Stimulated activated CD8-positive, alpha-beta memory T cell treated with anti-CD3 and anti-CD28 coated beads, Interleukin-15, amount 100 ng/mL, for 4 hours (primary cell): ENCODE measurements at places on chromosomes 5 and 9.

DNA sequence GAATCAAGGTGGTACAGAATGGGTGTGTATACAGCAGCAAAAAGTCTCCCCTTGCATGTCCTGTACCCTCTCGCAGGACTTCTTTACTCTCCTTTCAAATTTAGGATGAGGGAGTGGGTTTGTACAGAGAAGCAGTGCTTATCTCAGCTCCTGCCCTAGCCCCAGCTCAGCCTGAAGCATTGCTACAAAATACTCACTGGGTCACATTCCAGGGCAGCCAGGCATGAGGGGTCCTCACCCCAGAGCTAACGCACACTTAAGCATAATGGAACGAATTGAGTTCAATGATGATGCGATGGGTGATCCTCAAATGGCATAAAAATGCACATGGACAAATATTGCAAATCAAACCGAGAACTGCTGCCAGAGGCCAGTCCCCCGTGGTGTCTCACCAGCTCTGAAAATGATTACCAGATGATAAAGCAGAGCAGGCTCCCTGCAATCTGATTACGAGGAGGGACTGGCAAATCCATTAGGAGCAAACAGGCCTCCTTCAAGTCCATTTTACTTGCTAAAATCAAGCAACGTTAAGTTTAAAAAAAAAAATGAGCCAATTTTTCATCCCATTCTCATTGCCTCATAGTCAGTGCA is 231.6 kb upstream of the TAS2R1 start:
- DNase-seq, result no peak

GRCh38 chr5:34716986-34717385 is 60.9 kb downstream of the RAI14 start:
- DNase-seq, result no peak

DNA sequence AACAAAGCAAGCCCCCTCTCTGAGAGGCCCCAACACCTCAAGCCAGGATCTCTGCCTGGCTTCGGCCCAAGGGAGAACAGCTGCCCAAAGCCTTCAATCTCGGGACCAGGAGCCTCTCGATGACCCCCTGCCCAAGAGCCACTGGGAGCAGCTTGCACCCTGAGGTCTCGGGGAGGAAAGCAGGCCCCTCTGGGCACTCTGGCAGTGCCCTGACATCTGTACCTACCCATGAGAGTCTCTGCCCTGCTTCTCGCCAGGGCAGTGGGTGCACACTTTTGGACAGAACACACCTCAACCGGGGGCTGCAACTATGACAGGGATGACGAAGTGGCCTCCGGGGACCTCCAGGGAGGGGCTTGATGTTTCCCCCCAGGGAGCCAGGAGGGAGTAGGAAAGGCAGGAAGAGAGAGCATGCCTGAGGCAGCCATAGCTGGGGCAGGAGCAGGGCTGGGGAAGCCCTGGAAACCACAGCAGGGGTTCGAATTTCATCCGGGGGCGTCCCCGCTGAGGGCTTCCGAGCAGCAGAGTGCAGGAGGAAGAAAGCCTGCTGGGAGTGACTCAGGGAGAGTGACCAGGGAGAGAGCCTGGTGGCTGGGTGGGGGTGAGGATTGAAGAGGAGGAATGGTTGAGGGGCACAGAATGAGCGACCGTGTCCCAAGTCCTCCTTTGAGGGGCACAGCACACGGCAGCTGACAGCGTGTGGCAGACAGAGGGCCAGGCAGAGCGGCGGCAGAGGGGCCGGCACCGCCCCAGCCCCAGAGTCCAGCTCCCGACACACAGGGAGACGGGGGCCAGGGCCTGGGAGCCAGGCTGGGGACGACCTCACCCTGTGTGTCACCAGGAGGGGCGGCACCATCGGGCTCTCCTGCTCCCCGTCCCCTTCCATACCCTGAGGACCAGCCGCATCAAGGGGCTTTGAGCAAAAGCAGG is 1.8 kb downstream of the LPCAT1 start:
- DNase-seq, result no peak

DNA sequence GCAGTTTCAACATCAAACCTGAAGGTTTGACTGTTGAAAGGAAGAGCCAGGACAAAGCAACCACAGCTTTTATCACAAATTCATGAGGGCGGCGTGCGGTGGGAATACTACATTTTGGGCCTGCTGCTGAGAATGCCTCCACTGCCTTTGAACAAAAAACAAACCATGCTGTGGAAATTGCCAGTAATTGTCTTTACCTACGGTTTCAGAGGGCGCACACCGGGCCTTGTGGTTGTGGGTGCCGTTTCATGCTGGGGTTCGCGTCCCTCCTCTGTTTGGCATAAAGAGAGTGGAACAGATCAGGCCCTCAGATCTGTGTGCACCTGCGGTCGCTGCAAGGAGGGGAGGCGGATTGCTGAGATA is 27.6 kb upstream of the TCF7 start:
- DNase-seq, result peak; percentile 80

- peak; percentile 57 for DNase-seq
Observed at GRCh38 chr5:119355685-119356611, at the start of gene TNFAIP8. Gene TNFAIP8 (plus strand): TSS chr5:119356019. CDS start chr5:119356091, 72 bp downstream.

- no peak for DNase-seq
Observed at GRCh38 chr5:169248550-169248949, 52.4 kb downstream of the SLIT3 start.

- DNase-seq, result no peak
Observed at GRCh38 chr9:99515093-99515492, 293.0 kb downstream of the SEC61B start.

DNA sequence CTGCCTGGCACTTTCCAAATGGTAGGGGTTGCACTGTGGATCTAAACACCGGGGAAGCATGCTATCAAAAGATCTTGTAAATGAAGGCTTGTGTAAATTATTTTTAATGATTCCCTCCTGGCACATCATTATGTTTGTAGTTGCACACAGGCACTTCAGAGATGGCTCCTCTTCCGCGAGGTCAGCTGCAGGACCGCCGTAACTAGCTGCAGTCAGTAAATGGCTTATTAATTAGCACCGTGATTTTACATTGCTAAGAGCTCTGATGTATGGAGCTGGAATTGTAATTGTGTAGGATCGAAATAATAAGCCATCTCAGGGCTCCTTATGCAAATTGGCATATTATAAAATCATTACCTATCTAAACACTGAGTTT is 397.6 kb upstream of the IRX1 start:
- DNase-seq, result no peak

DNA sequence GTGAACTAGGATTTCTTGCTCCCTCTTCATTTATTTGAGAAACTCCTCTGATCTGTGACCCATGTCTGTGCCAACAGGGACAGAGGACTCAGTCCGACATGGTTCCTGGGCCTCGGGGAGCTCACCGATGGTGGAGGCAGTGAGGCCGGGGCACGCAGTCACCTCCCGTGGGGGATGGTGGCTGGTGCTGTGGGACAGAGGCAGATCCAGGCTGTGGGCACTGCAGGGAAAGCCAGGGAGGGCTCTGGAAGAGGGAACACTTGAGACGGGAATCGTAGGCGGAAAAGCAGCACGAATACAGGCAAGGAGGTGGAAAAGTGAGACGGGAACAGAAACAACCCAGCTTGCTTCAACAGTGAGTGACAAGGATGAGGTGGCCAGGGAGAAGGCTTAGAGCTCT is 127.8 kb downstream of the GABBR2 start:
- no peak for DNase-seq

DNA sequence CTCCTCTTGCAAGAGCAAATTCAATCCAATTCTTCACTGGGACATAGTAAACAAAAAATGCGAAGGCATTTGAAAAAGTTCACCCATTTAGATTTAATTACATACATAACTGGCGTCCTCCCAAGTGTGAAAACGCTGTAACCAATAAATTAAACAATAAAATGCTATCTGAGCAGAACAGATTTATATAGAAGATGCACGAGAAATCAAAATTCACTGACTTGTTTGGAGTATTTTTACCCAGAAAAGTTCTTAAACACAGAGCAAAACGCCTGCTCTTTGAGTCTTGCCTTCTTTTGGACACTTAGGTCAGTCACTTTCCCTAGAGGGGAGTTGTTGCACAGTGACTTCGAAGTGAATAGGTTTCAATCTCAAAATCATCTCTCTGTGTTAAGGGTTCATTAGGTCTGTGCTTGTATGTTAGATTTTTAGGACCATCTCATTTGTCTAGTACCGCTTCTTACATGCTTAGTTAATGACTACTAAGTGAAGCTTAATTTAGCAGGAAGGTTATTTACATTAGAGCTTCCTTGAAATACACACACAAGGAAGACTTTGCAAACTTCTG is 1.9 kb downstream of the ALDH1A1 start:
- DNase-seq, result no peak

GRCh38 chr5:68126886-68127285 is 88.7 kb upstream of the PIK3R1 start:
- DNase-seq, result no peak

DNA sequence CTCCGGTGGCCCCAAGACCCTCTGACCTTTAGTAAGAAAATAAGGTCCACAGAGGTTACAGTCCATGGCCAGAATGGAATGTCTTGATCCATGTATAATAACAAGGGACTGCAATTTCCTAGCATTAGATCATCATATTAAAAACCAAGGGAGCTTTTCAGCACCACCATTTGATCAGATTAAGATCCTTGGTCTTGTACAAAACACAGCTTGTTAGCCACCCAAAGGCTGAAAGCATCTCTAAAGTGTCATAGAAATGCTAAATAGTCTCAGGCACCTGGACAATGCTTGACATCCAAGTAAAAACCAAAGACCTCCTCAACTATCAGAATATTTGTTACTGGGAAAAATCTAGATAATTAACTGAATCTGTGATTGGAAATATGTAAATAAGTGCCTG is 50.3 kb upstream of the VPS13A start:
- DNase-seq, result no peak

GRCh38 chr5:168299372-168299771 is 7.9 kb downstream of the WWC1 start:
- no peak for DNase-seq

DNA sequence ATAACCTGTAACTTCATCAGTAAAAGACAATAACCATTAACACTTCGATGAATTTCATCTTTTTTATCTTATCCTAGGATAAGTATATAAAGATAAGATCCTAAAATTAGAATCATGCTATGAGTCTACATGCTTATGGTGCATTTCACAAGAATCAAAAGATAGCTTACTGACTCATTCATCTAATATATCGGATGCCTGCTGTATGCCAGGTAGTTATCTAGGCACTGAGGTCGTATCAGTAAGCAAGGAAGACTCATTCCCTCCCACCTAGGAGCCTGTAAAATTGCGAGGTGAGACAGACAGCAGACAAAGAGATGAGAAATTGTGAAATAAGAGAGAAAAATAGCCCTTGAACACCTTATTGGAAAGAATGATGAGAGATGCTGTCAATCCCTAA is 240.6 kb upstream of the ADAMTSL1 start:
- DNase-seq, result no peak

DNA sequence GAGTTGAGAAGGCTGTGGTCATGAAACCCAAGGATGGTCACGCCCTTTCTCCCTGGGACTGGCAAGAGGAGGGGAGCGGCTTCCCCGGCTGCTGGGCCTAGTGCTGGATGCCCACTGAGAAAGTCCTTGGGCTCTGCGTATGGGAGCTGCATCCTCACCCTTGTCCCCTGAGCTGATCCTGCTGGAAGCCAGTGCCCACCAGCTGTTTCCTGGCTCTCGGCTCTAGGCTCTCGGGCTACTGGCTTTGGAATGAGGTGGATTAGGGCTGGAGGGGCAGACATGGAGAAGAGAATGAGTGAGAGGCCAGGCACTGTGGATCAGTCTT is 149.3 kb upstream of the PPP1R26 start:
- DNase-seq, result no peak

DNA sequence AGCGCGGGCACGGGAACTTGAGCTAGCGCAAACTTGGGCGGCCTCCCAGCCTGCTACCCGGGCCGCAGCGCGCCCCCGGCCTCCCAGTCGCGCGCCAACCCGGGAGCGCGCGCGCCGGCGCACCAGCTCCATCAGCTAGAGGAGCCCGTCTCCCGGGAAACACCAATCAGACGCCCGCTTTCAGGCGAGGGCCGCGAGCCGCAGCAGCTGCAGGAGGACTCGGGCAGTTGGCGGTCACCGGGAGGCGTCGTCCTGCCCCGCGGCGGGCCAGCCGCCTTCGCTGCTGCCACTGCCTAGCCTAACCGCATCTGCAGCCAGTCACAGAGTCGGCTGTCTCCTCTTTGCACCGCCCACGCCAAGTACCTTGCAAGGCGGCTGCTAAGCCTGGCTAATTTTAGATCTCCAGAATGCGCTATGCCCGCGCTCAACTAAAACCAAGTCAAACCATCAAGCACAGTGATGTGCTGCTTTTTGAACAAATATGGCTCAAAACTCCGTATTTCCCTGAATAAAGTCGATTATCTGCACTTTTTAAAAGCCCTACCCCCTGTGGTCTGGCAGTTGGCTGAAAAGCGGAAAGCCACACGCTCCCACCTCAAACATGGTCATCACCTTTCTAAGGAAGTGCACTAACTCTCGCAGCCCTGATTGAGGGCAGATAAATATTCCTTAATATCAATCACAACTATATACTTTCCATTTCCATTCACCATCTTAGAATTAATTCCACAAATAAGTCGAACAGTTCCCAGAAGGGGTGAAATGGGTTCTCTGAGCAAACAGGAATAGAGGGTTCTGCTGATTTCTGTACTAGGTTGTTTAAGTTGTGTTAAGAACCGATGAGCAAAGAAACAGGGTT is 221.8 kb downstream of the MEF2C start:
- no peak for DNase-seq

DNA sequence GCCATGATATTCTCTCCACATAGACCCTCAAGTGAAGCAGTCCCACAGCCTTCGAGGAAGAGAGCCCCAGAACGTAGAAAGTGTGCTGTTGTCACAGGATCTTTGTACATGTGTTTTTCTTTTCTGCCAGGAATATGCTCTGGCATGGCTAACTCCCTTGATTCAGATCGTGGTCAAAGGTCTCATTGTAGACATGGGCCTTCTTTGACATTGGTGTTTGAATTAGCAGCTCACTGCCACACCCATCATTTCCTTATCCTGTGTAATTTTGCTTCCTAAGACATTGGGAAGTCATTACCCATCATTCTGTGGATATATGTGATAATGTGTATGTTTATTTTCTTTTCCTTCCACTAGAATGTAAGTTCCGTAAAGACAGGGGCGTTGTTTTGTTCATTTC is 25.5 kb downstream of the MTRR start:
- no peak for DNase-seq

DNA sequence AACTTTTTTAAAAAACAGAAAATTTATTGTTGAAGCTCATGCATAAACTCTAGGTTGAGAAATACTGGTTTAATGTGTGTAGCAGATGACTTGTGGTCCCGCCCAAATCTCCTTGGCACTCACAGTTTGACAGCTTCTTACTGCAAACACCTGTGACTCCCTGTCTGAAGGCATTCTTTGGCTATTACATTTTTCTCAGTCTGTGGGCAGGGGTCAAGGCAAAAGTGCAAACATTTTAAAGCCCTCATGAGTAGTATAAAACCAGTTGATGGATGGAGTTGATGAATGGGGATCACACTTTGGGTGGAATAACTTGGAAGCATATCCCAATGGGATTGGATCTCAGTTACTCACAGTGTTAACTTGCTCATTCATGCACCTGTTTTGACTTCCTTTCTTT is 1007.0 kb upstream of the NUDT12 start:
- no peak for DNase-seq
